Lung (tissue), 17 donors: ENCODE measurements at places on chromosomes 1 and 21.

DNA sequence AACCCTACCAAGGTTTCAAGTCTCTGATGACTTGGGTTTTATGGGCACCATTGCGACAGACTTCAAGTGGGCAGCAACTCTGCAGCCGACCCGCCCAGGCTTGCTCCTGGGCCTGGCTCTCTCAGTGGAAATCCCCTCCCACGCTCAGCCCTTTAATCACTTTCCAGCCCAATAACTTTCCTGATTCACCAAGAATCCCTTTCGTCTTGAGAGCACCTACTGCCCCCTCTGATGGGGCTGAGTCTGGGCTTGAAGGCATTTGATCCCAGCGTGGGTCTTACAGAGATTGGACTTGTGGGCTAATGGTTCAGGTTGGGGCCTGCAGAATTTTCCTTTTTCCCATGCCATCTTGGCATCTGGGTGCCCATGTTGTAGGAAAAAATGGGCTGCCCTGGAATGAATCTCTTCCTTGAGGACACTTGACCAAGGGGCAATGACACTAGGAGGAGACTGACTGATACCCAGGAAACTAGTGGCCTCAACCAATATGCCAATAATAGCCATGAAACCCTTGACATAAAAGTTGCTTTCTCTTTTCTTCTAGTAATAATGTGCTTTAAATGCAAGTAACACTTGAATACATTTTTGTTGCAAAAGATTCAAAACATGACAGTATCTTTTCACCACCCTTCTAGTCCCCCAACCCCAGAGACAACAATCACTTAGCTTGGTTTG, 7.8 kb upstream of the PHLDA3 start:
- H3K27me3 ChIP-seq: no peaks in the 10 kb centered on the region
- no peak overlapping the region for H3K4me3 ChIP-seq

- H3K27ac ChIP-seq: peak overlapping the region; percentile 65
- no peaks in the 10 kb centered on the region for H3K27me3 ChIP-seq
- H3K4me3 ChIP-seq: no peak overlapping the region
- peaks cover 29% of the 10 kb centered on the region for H3K4me1 ChIP-seq
- DNase-seq: no peak
Observed at GRCh38 chr1:155970531-155971167, 7.7 kb downstream of the ARHGEF2 start.

DNA sequence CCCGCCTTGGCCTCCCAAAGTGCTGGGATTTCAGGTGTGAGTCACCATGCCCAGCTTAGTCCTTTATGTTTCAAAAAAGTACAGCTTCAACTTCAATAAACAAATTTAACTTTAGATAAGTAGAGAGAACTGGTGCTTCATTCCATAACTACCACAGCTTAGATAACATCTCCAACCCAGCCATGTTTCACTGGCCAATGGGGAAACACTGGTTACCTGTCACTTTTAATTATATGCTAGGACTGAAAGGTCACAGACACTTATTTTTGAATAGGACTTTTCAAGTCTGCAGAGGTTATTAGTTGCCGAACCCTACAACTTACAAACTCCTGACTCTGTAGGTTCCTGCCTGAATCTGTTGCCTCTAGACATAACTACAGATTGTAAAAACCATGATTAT, 56.5 kb upstream of the ST6GALNAC3 start:
- no peaks in the 10 kb centered on the region for H3K4me1 ChIP-seq
- H3K36me3 ChIP-seq: no peaks in the 10 kb centered on the region
- no peak for DNase-seq
- no peak overlapping the region for H3K4me3 ChIP-seq

DNA sequence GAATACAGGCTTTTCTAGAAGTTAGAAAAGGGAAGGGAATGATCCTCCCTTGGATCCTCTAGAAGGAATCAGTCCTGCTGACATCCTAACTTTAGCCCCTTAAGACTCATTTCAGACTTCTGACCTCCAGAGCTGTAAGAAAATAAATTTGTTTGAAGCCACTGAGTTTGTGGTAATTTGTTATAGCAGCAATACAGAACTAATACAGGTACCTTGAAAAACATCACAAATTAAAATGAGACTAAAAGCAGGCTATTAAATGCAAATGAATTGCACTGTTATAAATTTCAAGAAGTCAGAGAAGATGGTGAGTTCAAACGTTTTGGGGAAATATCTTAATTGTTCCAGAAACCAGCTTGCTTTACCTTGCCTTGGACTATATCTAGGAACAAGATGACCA, 6.3 kb downstream of the LCA5L start:
- H3K4me1 ChIP-seq: no peaks in the 10 kb centered on the region
- no peak overlapping the region for H3K4me3 ChIP-seq
- no peaks in the 10 kb centered on the region for H3K36me3 ChIP-seq
- DNase-seq: no peak

GRCh38 chr1:116510361-116510760, 60.5 kb downstream of the CD58 start:
- H3K4me1 ChIP-seq: no peaks in the 10 kb centered on the region
- no peaks in the 10 kb centered on the region for H3K27me3 ChIP-seq
- DNase-seq: no peak

GRCh38 chr1:29352719-29353420, 116.5 kb downstream of the PTPRU start:
- DNase-seq: no peak
- H3K27me3 ChIP-seq: no peaks in the 10 kb centered on the region
- H3K27ac ChIP-seq: no peak overlapping the region
- H3K4me3 ChIP-seq: no peak overlapping the region
- no peaks in the 10 kb centered on the region for H3K4me1 ChIP-seq
